Smooth muscle cell of trachea (primary cell): ENCODE measurements at places on chromosomes 16 and 17. TPM values are rescaled to one million over a fixed set of nuclear protein-coding genes. Genes with fewer than 3 reads are reported as not detected.

The LITAFD gene
- not detected in 2 replicates for total RNA-seq

The ALOX15 gene
- total RNA-seq, result not detected in 2 replicates

The ABCC3 gene
- 9.7 and 21.2 TPM in 2 replicates for total RNA-seq

The RAB37 gene
- 0.83 and 0.87 TPM in 2 replicates for total RNA-seq

The ZDHHC1 gene
- total RNA-seq, result 9.9 and 10.9 TPM in 2 replicates

The CALB2 gene
- total RNA-seq, result 0.33 TPM in 1 of 2 replicates, not detected in the other

The TENT4B gene
- 10.5 and 12.4 TPM in 2 replicates for total RNA-seq

The MAP2K6 gene
- 5.7 and 8.1 TPM in 2 replicates for total RNA-seq

The CX3CL1 gene
- 0.33 and 0.58 TPM in 2 replicates for total RNA-seq

The SLFN14 gene
- total RNA-seq, result not detected in 2 replicates

The WDR45B gene
- 51.3 and 58.1 TPM in 2 replicates for total RNA-seq
